ENCODE measurements at places on chromosomes 7 and 10.

DNA sequence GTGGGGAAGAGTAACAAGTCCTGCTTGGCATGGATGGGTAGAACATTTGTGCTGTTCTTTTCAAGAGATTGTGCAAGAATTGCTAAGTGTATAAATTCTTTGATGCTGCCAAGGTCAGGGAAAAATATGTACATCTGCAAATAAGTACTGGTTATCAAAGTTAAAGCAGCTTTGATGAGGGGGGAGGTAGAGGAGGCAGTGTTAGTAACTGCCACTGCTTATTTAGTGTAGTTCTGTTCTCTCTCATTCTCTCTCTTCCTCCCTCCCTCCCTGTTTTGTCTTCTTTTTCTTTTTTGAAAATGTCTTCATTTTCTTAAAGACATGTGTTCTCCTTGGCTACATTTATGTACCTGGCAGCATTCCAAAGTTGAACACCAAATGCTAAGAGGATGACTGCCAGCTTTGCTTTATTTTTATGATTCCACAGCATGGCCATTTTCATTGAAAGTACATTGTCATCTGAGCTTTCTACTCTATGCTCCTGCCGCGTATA is 18.6 kb downstream of the CACNB2 start:
- DNase-seq, result no peak

DNA sequence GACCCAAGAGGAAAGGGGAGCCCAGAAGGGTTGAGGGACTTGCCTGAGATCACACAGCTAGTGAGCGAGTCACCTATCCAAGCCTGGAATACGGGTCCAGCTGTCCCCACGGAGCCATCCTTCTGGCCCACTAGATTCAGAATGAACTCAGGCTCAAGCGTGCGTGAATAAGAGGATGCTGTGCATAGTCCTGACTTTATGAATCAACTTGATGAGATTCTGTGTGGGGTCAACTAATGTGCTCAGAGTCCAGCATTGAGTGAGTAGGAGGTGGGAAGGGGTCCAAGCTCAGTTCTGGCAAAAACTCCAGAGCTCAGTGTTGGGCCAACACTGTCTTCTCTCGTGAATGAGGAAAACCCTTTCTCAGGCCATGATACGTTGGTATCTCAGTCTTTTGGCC is 41.4 kb downstream of the CAMK1D start:
- DNase-seq, result no peak

DNA sequence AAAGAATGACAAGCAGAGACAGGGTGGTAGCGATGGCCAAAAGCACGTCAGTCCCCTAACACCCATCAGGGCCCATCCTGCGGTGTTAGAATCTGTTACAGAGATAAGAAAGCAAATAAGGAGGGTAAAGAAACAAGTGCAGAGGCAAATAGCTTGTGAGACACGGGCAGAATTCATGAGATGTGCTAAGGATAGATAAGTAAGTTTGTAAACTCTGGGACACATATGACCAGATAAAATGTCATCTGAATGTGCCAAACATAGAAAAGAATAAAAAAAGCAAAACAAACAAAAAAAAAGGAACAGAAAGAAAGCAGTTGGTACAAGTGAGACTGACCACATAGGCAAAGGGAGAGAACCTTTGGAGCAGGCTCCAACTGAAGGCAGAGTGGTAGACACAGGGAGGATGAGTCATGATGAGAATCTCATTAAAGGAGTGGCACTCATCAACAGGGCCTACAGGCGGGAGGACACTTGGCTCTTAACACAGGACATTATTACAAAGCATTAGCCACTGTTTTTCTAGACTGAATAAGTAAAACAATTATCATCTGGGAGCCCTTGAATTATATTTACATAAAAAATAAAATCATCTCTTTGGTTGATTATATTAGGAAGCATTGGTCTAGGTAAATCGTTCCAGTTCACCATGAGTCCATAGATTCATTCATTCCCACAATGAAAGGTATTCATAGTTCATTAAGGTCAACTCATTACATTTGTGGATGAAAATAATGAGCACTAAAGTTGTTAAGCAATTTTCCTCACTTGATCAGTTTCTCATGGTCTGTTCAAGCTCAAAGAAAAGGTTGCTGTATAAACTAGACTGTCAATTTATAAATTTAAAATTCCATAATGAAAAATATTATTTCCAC is 21.5 kb upstream of the EPHB6 start:
- no peak for DNase-seq

DNA sequence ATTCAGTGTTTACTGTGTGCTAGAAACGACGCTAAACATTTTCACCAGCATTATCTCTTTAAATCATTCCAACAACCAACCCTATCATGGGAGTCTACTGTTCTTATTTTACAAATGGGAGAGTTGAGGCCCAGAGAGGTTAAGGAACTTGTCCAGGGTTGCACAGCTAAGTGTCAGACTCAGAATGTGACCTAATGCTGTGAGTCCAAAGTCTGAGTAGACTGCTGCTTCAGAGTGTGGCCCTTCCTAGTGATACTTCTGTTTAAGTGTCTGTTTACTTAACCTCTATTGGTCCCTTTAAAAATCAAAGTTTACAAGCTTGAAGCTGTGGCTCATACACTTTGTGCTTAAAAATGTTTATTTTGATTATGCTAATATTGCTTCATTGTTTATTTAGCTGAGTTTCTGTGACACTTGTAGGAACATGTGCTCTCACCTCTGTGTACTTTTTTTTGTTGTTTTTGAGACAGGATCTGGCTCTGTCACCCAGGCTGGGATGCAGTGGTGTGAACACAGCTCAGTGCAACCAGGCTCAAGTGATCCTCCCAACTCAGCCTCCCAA is 84.4 kb upstream of the SYPL1 start:
- DNase-seq, result no peak

- DNase-seq, result no peak
Observed at GRCh38 chr10:96863922-96864543, 31.9 kb downstream of the LCOR start.

GRCh38 chr10:44202952-44203351 is 181.9 kb downstream of the CXCL12 start:
- no peak for DNase-seq

GRCh38 chr10:108966005-108966404 is 957.3 kb downstream of the XPNPEP1 start:
- no peak for DNase-seq

GRCh38 chr10:127283576-127283975 is 87.2 kb upstream of the INSYN2A start:
- DNase-seq, result no peak

DNA sequence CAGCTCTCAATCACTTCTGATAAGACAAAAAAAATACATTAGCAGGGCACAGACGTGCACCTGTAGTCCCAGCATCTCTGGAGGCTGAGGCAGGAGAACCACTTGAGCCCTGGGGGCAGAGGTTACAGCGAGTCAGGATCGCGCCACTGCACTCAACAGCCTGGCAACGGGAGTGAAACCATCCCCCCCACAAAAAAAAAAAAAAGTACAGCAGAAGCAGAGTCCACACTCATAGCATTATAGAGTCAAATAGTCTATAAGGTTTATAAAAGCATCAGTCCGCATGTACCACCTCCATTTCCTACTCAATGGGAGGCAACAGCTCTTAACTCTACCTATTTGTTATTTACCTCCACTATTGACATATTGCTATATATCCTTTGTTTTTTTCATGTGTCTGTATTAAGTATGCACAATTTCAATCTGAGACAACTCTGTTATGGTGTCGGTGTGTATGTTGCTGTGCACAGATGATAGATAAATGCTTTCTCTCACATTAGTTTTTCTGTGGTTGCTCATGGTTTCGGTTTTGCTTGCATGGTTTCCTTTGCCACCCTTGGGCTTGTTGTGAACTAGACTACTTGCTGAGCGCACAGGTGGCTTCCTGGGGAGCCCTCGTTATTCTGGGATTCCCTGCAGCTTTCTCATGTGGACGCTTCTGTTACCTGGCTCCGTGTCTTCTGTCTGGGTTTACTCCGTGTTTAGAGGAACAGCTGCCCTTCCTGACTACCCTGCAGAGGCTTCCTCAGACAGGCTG is 40.4 kb downstream of the PROSER2 start:
- DNase-seq, result no peak

DNA sequence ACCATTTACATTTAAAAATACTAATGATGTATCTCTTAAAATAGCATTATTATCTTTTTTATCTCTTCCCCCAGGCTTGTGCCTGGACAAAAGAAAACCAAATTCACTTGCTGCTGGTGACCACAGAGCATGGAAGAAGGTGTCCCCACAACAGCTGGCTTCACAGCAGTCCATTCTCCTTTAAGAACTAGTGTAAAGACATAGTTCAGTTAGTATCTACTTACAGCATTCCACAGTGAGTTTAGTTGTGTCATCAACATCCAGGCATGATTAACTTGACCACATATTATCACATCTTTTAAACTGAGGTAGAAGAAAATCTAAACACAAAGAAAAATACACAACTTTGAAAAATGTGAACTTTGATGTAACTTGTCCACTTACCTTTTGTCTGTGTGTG is 55.0 kb downstream of the LRRC17 start:
- DNase-seq, result no peak

GRCh38 chr7:50310361-50310760 is 5.8 kb downstream of the IKZF1 start:
- DNase-seq, result no peak

- DNase-seq, result no peak
Observed at GRCh38 chr10:99711129-99711719, 20.7 kb downstream of the COX15 start.

DNA sequence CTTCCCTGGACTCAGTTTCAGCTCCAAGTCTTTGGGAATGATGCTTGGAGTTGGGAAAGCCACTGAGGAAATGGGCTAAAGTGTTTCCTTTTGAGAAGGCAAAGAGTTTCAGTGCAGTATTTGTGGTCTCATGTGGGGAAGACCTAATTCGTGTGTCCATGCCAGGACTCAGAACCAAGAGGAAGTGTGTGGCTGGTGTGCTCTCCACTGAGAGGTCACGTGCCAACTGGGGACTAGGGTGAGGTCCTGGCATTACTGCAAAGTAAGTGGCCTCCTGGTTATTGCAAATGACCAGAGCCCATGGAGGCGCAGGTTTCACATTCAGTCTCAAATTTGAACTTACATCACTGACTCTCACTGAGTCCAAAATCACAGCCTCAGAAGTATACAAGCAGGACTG is 48.6 kb upstream of the ITPRID1 start:
- no peak for DNase-seq

DNA sequence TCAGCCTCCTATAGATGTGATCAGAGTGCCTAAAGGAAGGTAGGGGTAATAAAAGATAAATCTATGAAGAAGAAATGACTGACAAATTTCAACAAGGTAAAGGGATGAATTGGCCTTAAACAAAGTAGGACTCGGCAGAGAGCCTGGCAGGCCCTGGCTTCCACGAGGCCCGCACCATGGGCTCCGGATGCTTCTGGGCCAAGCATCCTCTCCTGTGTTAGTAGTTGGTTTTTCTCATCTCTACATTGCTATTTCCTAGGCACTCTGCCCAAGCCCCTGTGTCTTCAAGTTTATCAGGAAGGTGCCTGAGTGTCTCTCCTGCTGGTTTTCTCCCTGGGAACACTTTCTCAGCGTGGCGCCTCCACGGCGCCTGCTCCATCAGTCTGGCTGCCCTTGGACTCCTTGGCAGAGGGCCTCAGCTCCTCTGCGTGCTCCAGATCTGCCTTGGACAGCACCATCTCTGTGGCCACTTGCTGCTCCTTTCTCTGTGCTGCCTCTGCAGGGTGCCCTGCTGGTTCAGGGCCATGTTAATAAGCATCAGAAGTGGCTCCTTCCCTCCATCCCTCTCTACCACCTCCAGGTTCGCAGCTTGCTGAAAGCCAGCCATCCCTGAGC is 413.3 kb upstream of the DPP6 start:
- no peak for DNase-seq

- DNase-seq, result no peak
Observed at GRCh38 chr10:103166523-103166922, 26.5 kb downstream of the NT5C2 start.

DNA sequence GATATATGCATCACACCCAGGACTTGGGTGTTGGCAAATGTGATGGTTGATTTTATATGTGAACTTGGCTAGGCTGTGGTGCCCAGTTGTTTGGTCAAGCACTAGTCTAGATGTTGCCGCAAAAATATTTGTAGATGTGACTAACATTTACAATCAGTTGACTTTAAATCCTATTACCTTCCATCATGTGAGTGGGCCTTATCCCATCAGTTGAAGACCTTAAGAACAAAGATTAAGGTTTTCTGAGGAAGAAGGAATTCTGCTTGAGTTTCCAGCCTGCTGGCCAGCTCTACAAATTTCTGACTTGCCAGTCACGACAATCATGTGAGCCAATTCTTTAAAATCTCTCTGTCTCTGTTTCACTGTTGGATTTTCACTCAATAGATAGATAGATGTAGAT is 20.3 kb downstream of the TSPAN13 start:
- no peak for DNase-seq

GRCh38 chr10:11612021-11613001 is 861 bp upstream of the USP6NL start:
- DNase-seq, result no peak

GRCh38 chr10:24360282-24361127 is 151.6 kb downstream of the KIAA1217 start:
- no peak for DNase-seq
